ENCODE measurements at places on chromosomes 2 and 18.

DNA sequence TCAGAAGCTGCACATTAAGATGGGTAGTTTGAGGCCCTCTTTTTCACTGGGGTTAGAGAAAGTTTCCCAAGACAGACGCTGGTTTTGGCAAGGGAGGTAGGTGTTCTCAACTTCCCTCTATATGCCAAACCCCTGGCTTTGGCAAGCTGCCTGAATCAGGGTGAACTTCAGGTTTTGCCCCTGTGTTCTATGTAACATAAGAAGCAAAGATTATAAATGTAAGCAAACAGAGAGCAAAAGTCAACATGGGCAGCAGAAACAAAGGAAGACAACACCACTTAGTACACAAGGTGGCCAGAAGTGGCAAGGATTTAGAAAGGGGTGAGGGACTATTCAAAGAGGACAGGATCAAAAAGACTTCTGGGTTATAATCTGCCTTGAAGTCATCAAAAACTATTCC is 70.5 kb upstream of the TFCP2L1 start:
- no peak for DNase-seq

DNA sequence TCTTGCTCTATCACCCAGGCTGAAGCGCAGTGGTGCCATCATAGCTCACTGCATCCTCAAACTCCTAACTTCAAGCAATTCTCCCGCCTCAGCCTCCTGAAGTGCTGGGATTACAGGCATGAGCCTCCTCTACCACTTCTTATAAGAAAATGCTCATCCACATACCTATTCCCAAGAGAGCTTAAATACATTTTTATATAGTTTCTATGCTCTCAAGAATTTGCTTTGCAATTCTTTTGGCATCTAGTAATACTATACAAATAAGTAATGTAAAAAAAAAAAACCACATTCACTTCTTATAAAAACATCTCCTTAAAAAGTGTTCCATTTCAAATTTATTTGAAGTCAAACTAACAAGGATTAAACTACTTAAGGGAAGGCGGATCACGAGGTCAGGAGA is 197.3 kb downstream of the DNAH7 start:
- DNase-seq: no peak

- no peak for DNase-seq
These were observed 105.3 kb upstream of the ACVR2A start for GRCh38 chr2:147739508-147739907.

GRCh38 chr2:174227748-174228147 is 20.6 kb downstream of the OLA1 start:
- no peak for DNase-seq

- no peak for DNase-seq
These were observed 6.8 kb downstream of the PECR start for GRCh38 chr2:216074794-216075193.

- no peak for DNase-seq
These were observed 145.5 kb upstream of the CTAGE1 start for GRCh38 chr18:22563164-22563583.

Measured in stimulated activated CD4-positive, alpha-beta T cell treated with anti-CD3 and anti-CD28 coated beads, Interleukin-15, amount 100 ng/mL, for 1 hour (primary cell).